ENCODE measurements at places on chromosomes 13 and 19.
A peak's percentile ranks its signal among the peaks of the same experiment; 100 is the strongest.

DNA sequence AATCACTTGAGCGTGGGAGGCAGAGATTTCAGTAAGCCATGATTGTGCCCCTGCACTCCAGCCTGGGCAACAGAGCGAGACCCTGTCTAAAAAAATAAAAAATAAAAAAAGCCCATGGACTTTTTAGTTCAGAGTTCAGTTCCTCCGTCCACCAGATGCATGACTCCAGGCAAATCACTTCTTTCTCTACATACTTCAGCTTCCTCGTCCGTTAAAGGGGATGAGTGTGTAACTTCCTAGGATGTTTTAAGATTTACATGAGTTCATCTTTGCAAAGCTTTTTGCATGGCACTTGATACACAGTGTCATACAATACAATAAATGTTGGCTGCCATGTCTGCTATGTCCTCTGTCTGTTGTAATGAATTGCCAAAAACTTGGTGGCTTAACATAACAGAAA, 10.0 kb upstream of the FFAR2 start:
- no peak for DNase-seq

GRCh38 chr19:56507446-56508289, at the start of gene ZNF471:
TSS of gene ZNF471 (plus strand) at chr19:56507855. CDS start at chr19:56511572, 3,717 bp downstream.
- DNase-seq = peak; percentile 98

DNA sequence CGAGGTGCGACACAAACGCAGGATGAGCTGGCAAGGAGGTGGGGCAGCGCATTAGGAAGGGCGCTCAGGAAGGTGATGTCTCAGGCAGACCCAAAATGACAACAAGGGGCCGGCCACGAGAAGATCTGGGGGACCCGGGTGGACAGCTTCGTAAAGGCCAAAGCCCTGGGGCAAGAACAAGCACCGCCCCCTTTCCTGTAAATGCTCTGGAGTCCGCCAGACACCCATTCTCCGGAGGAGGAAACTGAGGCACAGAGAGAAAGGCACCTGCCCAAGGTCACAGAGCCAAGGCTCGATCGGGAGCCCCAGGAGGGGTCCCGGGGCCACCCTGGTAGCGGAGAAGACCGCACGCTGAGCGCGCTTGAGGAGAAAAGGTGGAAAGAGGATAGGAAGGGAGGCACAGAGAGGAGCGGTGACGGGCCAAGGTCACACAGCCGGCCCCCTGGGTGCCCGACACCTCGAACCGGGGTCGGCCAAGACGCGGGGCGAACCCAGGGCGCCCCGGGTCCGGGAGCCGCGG, 571 bp downstream of the SAFB2 start:
- no peak for DNase-seq

DNA sequence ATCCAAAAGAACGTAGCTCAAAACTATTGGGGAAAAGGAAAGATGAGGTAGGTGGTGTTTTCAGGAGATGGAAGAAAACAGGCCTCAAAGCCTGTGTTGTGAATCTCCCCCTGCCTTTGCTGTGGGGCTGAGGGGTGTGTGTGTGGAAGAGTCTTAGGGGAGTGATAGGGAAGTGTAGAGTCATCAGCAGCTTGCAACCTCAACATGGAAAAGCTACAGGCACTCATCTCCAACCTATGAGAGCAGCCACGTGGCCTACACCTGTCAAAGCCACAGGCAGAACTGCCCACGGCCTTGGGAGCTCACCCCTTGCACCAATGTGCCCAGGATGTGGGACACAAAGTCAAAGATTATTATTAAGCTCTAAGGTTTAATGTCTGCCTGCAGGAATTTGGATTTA, 4.3 kb upstream of the SIGLEC12 start:
- no peak for DNase-seq

DNA sequence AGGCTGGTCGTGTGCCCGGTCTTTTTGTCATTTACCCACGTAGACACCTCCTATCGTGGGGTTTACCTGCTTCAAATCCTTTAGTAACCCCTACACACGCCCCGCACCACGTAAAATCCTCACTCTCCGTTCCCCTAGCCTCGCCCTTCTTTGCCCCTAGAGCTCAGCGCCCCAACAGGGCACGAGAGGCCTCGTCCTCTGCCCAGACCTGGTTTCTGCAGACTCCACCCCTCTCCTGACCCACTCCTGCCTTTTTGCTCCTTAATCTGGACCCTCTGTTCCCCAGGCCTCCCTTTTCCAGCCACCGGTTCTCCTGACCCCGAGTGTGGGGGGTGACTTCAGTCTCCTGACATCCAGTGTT, 412 bp downstream of the ZNF528 start:
- peak; percentile 9 for DNase-seq

DNA sequence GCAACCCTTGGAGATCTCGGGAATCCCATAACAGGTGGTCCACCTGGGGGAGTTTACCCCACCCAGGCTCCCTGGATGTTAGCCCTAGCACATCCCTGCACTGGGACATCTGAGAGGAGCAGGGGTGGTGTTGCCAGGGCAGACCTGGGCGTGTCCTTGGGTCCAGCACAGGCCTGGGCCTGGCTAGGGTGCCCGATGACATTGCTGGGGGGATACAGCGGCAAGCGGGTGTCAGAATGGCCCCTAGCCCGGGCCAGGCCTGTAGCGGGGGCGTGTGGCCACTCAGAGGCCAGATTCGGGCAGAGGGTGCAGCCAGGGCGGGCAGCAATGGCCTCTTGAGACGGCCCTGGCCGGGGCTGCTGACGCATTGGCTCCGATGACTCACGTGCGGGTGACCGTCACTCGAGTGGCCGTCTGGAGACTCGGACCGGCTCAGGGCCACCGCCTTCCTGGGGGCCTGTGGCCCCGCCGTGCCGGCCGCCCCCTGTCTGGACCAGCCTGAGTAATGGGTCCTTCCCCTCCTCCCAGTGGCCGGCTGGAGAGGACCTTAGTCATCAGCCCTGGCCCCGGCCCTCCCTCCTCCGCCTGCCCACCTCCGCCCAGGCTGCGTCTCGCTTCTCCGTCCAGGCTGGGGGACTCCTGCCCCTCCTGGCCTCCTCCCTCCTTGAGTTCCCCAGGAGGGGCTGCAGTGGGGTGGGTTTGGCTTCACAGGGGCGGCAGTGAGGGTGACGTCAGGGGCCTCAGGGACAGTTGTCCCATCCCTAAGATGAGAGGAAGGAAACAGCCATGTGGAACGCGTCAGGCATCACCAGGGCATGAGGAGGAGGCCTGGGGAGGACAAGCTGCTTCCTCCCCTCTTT, 23.2 kb upstream of the CRTC1 start:
- DNase-seq = peak; percentile 81

DNA sequence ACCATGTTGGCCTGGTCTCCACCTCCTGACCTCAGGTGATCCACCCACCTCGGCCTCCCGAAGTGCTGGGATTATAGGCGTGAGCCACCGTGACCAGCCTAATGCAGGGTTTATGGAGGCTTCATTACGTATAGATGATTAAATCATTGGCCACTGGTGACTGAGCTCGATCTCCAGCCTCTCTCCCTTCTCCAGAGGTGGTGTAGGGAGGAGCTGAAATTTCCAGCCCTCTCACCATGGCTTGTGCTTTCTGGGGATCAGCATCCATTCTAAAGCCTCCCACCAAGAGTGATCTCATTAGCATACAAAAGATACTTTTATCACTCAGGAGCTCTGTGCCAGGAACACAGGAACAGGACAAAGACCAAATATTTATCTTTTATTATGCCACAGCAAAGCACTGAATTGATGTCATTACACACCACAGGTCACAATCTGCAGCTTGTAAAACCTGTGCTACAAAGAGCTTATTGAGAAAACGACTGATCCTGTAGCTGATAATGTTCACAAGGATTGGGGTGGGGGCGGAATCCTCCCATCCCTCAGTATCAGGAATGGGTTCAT, 32.4 kb downstream of the RHPN2 start:
- DNase-seq = no peak

DNA sequence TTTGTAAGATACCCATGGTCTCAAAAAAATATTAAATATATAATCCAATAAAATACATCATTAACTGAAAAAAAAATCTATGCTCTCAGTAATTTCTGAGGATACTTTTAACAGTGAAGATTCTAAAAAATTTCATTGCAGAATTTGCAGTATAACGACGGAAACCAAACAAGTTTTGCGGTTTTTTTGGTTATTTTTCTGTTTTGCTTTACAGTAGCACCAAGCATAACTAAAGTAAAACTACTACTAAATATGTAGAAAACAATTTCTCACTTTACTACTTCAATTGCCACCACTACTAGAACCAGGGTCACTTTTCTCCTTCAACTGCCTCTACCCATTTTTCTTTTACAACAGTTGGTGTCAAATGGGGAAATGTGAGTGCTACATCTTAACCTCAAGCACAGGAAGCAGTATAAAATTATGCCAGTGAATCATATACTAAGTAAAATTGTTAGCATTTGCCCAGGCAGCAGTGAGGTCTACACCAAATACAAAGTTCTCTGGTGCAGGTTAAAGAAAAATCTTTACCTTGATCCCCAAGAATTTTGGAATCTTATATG, 24.1 kb downstream of the MICU2 start:
- no peak for DNase-seq

- no peak for DNase-seq
These were observed 1.1 kb upstream of the ZNF581 start for GRCh38 chr19:55642153-55643002.

DNA sequence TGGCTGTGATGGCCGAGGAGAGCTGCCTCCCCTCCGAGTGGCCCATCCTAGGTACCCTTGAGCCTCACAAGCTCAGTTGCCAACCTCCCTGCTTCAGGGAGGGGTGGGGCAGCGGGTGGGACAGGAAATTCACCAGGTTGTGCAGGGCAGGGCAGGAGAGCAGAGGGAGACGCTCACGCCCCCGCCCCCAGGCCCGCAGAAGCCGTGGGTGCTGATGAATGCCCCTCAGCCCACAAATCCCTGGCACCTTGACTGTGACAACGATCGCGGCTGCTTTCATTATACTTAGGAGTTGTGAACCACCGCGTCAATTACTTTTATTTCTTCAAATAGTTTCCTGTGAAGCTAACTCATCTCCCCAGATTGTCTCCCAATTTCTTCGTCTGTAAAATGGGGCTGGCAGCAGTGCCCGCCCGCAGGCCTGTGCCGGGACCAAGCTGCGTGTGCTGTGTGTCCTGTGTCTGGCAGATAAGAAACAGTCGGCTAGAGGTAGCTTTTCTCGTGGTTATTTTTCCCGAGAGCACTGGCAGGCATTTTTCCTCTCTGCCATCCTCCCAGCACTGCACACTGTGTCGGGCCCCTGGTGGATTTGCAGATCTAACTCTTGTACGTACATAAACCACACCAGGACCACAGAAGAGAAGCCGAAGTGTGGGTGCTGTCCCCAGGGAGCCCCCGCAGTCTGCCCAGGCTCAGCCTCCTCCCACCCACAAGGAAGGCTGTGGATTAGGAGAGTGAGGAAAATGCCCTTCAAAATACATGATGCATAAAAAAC, 7.9 kb upstream of the RASA3 start:
- no peak for DNase-seq

GRCh38 chr13:40992678-40993518, 26.2 kb downstream of the ELF1 start:
- DNase-seq = no peak

DNA sequence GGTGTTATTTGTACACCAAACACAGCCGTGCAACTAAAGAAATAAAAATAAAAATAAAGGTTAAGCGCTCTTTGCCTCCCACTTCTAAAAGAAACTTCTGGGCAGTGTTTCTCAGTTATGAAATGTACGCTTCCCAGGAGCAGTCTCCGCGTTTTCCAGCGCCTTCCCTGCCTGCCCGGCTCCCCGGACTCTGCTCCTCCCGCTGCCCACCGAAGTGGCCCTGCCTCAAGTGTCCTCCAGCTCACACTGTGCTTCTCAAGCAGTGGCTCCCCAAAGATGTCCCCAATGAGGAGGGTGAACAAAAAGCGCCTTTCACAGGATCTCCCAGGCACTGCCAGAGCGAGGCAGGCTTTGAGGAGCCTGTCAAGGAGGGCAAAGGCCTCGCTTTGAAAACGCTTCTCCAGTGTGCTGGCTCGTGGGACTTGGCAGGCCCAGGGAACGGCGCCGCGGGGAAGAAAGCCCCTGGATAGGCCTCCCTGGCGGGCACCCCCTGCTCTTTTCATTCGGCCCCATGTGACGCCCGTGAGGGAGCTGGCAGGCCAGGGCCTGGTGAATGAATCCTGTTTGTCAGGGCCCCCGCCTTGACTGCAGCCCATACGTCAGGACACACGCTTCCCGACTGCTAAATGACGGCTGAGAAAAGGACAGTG, 187.1 kb downstream of the FOXO1 start:
- DNase-seq = no peak

DNA sequence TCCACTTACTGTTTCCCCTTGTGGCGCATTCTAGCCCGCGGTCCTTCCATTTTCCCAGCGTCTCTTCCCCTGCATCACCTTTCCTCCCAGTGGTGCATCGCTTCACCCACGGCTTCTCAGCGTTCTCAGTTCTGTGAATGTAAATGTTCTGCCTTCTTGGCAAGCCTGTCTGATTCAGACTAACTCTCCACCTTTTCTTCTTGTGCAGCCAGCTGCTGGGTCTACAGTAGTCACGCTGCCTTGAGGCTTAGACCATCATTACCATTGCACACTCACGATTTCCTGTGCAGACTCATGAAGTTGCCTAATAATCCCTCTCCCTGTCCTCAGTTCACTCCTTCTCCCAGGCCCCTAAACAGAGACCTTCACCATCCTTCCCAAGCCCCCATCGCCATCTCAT, 75.0 kb downstream of the DHRS12 start:
- DNase-seq = peak; percentile 94

GRCh38 chr13:98652721-98653462, 76.0 kb upstream of the STK24 start:
- no peak for DNase-seq

DNA sequence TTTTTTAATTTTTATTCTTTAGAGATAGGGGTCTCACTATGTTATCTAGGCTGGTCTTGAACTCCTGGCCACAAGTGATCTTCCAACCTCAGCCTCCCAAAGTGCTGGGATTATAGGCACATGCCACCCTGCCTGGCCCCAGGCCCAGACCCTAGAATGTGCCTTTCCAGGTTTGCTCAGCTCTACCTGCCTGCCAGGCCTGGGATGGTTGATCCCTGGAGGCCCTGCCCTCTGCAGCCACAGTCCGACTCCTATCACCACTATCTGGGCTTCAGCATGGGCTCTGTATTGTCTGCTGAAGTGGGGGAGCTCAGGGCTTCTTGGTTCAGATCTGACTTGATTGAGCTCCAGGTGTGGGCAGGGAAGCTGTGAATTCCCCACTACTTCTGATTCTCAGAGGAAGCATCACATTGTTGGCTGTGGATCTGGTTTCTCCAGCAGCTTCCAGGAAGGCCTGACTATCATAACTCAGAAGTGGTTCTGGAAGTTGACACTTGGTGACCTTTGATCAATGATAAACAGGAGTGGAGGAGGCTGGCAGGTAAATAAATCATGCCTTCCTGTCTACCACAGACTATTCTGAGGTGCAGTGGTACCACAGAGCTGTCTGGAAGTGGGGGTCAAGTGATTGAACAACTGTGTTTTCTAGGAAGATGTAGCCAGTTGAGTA, 71.9 kb downstream of the OLFM4 start:
- no peak for DNase-seq

GRCh38 chr13:21973437-21974125, 302.7 kb downstream of the FGF9 start:
- DNase-seq = no peak

DNA sequence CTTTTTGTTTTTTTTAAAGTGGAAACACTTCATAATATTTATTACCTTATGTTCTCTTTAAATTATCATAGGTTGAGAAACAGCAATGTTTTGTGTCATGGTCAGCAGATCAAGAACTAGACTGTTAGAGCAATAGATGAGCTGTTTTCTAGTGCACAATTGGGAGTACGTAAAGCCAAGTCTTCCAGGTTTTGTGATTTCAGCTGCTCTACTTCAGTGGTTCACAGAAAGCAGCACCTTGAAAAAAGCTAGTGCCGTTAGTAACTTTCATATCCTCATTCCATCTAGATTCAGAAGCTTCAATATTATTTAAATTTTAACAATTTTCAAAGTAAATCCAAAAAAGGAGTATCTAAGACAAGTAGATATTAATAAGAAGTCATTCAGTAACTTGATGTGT, 1.9 kb downstream of the GPR18 start:
- no peak for DNase-seq

GRCh38 chr13:81031996-81032395, 691.1 kb upstream of the SPRY2 start:
- DNase-seq = no peak
